ENCODE measurements at places on chromosomes 7 and 10.

DNA sequence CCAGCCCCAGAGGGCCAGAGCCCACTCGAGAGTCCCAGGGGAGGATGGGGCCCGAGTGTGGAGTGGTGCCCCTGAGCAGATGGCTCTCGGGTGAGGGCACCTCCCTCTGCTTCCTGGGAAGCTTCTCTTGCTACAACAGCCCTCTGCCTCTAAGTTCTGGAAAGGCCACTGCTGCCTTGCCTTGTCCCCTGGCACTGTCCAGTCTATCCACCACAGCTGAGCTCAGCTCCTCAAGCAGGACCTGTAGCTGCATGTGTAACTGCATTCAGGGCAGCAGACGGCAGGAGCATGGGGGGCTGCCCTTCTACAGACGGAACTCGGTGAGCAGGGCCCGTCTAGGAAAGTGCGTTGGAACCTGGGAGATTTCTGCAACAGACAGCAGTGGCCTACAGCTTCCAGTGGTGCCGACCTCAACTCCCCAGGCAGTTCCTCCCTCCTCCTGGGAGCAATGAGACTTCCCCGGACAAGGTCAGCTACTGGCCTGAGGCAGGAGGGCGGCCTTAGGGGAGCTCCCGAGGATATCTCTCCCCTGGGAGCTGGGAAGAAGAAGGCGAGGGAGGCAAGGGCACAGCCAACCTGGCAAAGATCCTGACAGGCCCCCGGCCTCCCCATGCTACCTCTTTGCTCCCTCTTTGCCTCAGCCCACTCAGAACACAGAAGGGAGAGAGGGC is 88.5 kb downstream of the DLG5 start:
- no peak for DNase-seq

GRCh38 chr10:17122726-17123661 is 6.6 kb downstream of the CUBN start:
- no peak for DNase-seq

DNA sequence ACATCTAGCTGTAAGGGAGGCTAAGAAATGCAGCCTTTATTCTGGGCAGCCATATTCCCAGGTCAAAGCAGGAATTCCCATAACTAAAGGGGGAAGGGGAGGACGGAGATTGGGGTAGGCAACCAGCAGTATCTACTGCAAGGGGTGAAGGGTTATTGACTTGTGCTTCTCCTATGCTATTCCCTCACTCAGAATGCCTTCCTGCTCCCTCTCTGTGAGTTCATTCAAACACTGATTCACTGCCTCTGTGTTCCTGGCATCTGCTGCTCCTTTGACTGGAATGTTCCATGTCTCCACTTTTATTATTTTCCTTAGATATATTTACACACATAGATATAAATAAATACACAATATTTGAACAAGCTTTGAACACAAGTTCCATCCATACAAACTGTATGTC is 11.1 kb downstream of the HTR7 start:
- DNase-seq = no peak

GRCh38 chr7:98760201-98760651 is 109.6 kb downstream of the TMEM130 start:
- no peak for DNase-seq

DNA sequence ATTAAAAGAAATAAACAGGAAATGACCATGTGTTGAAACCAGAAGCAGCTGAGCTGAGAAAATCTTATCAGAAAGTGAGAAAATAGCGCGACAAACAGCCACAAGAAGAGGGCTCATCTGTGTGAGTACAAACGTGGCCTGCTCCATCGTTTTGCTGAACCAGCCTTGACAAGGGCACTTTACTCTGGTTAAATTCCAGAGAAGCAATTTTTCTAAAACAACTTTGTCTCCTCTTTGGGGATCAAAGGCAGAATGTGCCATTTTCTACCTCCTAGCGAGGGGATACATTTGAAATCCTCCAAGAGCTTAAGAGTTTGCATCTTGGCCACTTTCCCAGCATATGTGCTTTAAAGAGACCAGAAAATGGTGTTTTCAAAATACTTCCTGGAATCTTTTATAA is 51.3 kb upstream of the VIPR2 start:
- DNase-seq = peak; percentile 34

- DNase-seq = peak; percentile 45
Observed at GRCh38 chr7:150665089-150665748, 20.3 kb upstream of the GIMAP2 start.

DNA sequence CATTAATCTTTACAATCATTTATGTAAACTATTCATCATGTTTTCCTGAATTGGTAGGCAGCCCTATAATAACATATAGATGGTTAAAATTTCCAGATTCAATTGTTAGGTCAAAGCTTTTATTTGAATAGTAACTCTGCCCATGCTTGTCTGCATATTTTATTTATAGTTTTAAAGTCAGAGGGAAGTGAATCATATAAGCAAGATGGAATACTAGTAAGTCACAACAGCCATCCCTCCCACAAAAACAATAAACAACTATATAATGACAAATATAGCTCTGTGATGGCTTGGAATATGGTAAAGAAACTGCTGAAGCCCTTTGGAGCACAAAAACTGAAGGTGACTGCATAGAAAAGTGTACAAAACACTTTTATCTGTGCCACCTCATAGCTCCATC is 156.3 kb upstream of the TMEM106B start:
- DNase-seq = no peak

DNA sequence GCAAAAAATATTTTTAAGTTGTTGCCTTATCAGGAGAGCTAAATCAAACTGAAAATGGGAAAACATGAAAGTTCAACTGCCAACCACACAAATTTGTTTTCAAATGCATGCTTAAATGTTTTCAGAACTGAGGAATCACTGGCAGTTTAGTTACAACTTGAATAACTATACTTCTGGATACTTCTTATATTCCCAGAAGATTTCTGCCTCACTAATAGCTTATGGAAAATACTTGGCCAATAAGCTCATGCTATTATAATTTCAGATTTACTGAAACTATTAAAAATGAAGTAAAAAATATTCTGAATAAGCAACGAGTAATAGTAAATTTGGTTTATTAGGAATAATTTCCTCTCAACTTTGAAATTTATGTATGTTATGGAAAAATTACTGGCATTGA is 222.2 kb downstream of the CDK14 start:
- no peak for DNase-seq

DNA sequence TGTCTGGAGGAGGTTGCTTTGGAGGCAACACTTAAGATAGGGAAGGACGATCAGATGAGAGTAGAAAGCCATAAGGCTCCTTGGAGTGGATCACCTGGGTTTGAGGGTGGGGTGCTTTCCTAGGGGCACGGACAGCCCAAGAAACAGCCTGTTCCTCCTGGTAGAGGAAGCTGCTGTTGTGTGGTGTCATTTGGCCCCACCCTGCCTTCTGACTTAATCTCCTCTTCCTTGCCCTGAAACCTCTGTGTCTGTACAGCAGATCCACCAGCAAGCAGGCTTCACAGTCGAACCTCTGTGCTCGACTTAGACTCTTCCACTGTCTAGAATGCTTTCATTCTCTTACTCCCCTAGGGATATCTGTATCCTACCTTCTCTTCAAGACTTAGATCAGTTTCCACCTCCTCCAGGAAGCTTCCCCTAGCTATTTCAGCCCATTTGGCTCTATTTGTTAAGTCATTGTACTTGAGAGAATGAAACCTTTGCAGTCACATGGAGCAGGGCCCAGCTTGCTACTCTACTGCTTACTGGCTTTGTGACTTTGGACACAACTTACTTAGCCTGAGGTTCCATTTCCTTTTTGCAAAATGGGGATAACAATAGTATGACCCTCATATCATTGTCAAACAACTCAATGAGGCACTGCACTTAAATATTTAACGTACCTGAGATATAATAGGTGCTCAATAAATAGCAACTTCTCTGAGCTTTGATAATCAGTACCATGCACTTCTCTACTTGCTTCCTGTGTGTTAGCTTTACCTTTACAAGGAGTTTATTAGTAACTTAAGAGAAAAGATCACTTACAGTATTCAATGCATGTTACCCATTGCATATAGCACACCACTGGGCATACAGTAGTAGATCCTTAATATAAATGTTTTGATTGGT is 5.0 kb downstream of the MXI1 start:
- peak; percentile 70 for DNase-seq

- no peak for DNase-seq
Observed at GRCh38 chr7:74217455-74218342, 7.9 kb downstream of the LAT2 start.

- no peak for DNase-seq
Observed at GRCh38 chr10:122657255-122657654, 42.4 kb downstream of the C10orf120 start.

- DNase-seq = no peak
Observed at GRCh38 chr7:129919492-129919891, 33.3 kb downstream of the UBE2H start.

- DNase-seq = no peak
Observed at GRCh38 chr10:49275896-49276295, 23.1 kb upstream of the C10orf71 start.

- DNase-seq = no peak
Observed at GRCh38 chr10:132104062-132104461, 38.3 kb downstream of the JAKMIP3 start.

GRCh38 chr7:2287745-2288144 is 26.5 kb downstream of the SNX8 start:
- no peak for DNase-seq

- DNase-seq = no peak
Observed at GRCh38 chr7:157560710-157561522, 224.1 kb downstream of the DNAJB6 start.

- no peak for DNase-seq
Observed at GRCh38 chr7:1447551-1448244, 11.6 kb downstream of the MICALL2 start.

GRCh38 chr7:45106-46090 is 147.0 kb upstream of the FAM20C start:
- no peak for DNase-seq

GRCh38 chr7:2099048-2099957 is 133.4 kb downstream of the MAD1L1 start:
- peak; percentile 36 for DNase-seq

DNA sequence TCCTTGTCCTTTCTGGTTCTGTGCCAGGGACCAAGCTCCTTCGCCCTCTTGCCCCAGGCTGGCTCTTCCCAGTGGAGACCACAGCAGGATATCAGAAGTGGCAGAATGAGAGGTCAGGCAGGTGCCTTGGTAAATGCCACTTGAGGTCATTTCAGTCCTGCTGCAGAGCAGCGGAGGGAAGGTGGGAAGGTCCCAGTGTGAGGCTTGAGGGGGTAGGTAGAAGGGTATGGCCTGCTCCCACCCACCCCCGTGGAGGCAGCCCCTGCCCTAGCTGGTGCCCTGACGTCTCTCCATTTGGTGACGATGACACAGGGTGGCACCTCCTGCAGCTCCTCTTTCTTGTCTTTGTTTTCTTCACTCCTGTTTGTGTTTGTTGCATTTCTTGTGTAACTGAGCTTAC is 538.8 kb downstream of the TCERG1L start:
- no peak for DNase-seq

DNA sequence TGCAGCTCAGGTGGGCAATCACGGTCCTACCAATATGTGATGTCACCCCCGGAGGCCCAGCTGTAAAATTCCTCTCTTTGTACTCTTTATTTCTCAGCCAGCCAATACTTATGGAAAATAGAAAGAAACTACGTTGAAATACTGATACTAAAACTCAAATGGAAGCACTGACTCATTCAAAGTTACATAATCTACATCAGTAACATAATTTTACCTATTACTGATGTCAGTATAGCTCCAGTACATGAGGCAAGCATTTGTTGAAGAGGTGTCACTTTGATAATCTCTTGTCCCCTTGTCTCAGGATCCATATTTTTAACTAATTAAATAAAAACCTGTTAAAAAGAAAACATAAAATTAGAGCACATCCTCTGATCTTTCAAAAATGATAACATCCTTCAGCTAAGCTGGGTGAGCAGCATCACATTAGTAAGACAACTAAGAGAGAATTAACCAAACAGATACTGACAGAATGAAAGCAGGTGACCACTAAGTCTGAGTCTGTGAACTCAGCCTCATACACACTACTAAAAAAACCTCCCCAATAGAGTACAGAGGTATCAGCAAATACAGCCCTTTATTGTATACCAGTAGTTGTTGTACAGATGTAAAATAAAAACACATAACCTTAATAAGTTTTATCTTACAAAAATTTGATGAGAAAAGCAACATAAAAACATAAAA is 17.6 kb downstream of the SLC25A40 start:
- no peak for DNase-seq

GRCh38 chr7:127437837-127438236 is 45.3 kb upstream of the ZNF800 start:
- DNase-seq = no peak

All from CD4-positive, alpha-beta T cell treated with Interleukin-6 at 100 ng/mL for 8 hours (primary cell).